ENCODE measurements at places on chromosomes 3 and 15. TPM values are rescaled to one million over a fixed set of nuclear protein-coding genes. Genes with fewer than 3 reads are reported as not detected.

Gene FGF7
- total RNA-seq, result 157 TPM

Gene IL5RA
- total RNA-seq, result not detected

Gene SPRED1
- total RNA-seq, result 50.0 TPM

Gene EFCC1
- total RNA-seq, result not detected

Gene DVL3
- total RNA-seq, result 57.3 TPM

Gene INSYN1
- 3.3 TPM for total RNA-seq

Gene EEF1AKMT4
- 2.9 TPM for total RNA-seq

Gene ZCWPW2
- total RNA-seq, result 1.2 TPM

Gene PRSS50
- not detected for total RNA-seq

Gene UBE2E2
- total RNA-seq, result 42.2 TPM

Gene PRR20G
- total RNA-seq, result not detected

Gene IQGAP1
- 280 TPM for total RNA-seq

Gene SNURF
- 40.3 TPM for total RNA-seq

Gene ADAMTS17
- 4.8 TPM for total RNA-seq

Gene METTL6
- 23.4 TPM for total RNA-seq

Gene TRH
- total RNA-seq, result 0.20 TPM

Gene CA12
- total RNA-seq, result 359 TPM

Gene CCRL2
- 0.26 TPM for total RNA-seq

Gene ATXN7
- 12.2 TPM for total RNA-seq

Gene POLR2H
- 54.1 TPM for total RNA-seq

Gene PP2D1
- not detected for total RNA-seq

Gene FANCD2OS
- total RNA-seq, result not detected

Gene LOXL1
- 126 TPM for total RNA-seq

Gene GPR171
- total RNA-seq, result not detected

Gene PLA2G4D
- total RNA-seq, result not detected

Gene CEMIP
- 994 TPM for total RNA-seq

Gene SLC6A11
- 0.03 TPM for total RNA-seq

Gene SPTSSB
- 0.20 TPM for total RNA-seq

Gene CD86
- total RNA-seq, result not detected

Gene ARHGAP31
- 16.9 TPM for total RNA-seq

Gene SCAANT1
- total RNA-seq, result not detected

Gene LYZL4
- not detected for total RNA-seq

Gene DPPA2
- not detected for total RNA-seq

Gene SAMMSON
- not detected for total RNA-seq

Gene SHC4
- 3.9 TPM for total RNA-seq

Gene LRRIQ4
- 0.07 TPM for total RNA-seq

Gene C3orf62
- total RNA-seq, result 1.4 TPM
